ENCODE measurements at places on chromosomes 6 and 20.

DNA sequence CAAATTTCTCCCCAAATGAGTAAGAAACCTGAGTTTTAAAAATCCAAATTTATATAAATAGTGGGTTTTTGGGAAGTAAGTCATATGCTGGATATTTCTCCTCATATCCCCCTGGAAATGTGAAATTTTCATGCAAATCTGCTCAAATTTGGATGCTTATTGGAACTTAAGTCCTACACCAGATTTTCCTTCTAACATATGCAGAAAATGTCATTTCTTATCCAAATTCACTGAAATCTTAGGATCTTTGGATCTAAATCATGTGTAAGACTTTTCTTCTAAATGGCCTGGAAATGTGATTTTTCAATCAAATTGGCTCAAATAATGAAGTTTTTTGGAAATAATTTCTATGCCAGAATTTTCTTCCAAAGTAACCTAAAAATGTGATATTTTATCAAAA lies 33.0 kb downstream of the ZNF133 start:
- no peak for DNase-seq

DNA sequence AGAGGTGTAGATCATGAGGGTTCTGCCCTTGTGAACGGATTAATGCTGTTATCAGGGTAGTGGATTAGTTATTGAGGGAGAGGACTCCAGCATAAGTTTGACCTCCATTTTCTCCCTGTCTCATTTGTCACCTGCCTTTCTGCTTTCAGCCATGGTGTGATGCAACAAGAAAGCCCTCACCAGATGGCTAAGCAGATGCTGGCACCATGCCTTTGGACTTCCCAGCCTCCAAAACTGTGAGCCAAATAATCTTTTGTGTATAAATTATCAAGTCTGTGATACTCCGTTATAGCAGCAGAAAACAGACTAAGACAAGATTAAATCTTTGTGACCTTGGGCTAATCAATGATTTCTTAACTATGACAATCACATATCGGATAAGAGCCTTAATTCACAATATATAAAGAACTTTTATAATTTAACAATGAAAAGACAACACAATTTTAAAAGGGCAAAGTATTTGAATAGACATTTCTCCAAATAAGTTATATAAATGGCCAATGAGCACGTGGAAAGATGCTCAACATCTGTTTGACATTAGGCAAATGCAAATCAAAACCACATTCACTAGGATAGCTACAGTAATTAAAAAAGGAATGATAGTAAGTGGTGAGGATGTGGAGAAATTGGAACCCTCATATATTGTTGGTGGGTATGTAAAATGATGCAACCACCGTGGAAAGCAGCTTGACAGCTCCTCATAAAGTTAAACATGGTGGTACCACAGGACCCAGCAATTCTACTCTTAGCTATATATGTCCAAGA lies 45.3 kb upstream of the IFNGR1 start:
- no peak for DNase-seq

- no peak for DNase-seq
Measured at GRCh38 chr6:32327103-32327502, 44.6 kb downstream of the TSBP1 start.

- no peak for DNase-seq
Measured at GRCh38 chr20:48789781-48790472, 37.9 kb downstream of the PREX1 start.

- DNase-seq: no peak
Measured at GRCh38 chr20:61938839-61939690, 126.6 kb downstream of the TAF4 start.
